ENCODE measurements at places on chromosomes 4 and X.

GRCh38 chr4:8155048-8155447, 3.6 kb downstream of the ABLIM2 start:
- DNase-seq: no peak

- DNase-seq: no peak
Measured at GRCh38 chrX:84155938-84156337, 32.1 kb downstream of the RPS6KA6 start.

GRCh38 chr4:168743131-168743530, 246.3 kb downstream of the PALLD start:
- no peak for DNase-seq

- no peak for DNase-seq
Measured at GRCh38 chr4:184816962-184817361, 8.8 kb downstream of the ACSL1 start.

- DNase-seq: no peak
Measured at GRCh38 chrX:97027384-97027922, 143.7 kb downstream of the RPA4 start.

GRCh38 chrX:153406903-153407302, 4.4 kb upstream of the ZFP92 start:
- DNase-seq: no peak

DNA sequence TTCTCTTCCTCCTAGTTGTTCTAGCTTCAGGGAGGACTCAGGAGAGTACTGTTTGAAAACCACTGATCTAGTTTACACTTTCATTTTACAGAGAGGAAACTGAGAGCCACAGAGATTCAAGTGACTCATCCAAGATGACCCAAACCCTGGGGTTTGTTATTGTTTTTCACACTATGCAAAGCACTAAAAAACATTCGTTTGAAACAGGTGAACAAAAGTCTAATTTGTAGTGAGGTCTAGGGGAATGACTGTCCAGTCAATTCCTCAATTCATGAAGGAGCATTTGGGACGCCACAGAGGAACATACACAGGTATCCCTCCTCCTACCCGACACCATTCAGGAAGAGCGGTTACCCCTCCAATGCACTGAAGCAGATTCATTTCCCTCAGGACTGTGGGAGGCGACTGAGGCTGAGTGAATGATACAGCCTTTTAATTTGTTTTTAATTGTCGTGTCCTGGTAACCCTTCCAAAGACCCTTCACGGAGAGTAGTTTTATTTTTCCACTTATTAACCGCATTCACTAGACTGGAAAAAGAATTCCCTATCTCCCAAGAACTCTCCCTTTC, 30.3 kb downstream of the TLR10 start:
- no peak for DNase-seq

GRCh38 chr4:112279882-112280315, 5.8 kb downstream of the TIFA start:
- no peak for DNase-seq

DNA sequence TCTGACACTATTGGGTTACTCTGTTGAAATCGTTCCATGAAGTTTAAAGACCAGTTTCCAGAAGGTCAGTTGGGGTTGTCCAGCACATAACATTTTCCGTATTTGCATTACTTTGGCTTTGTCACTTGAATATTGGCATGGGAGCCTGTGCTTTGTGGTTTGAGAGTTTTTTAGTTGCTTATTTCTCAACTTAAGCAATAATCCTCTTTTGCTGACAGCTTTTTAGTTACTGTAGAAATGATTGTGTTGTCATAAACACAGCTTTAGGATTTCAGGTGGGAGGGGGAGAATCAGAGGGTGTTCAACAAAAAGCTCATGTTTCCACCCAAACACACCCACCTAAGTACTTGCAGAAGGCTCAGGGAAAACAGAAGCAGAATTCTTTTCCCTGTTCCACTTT, 210.7 kb upstream of the TLL1 start:
- DNase-seq: no peak

- DNase-seq: no peak
Measured at GRCh38 chr4:38570647-38571276, 93.2 kb upstream of the KLF3 start.

GRCh38 chr4:2944091-2944482, 19.1 kb downstream of the NOP14 start:
- no peak for DNase-seq

DNA sequence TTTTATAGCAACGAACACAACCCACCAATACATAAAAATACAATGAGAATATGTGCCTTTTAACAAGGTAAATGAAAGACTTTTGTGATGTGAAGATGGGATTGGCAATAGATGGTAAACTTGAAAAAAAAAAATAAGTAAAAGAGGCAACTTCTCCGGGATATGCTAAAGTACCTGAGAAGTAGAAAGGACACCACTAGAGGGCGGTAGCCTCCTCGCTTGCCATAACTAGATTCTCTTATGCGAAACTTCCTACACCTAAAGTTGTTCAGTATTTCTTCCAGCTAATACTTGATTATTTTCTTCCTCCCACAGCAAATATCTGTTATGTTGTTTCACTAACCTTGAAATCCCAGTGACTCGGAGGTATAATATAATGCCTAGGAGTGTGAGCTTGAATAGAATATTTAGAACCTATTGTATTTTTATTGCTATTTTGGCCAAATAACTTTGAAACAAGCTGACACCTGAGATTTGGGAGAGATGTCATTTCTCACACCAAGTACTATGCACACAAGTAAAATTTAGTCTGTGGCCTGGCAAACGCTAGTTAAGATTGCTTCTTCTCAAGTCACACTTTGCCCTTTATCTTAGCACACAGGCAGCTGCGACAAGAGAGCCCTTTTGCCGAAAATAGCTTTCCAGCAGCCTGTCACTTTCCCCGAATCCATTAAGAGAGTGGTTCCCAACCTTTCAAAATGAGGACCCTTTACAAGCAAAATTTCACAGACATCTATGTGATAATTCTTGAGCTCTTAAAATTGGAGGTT, 44.9 kb upstream of the PDLIM5 start:
- DNase-seq: peak; percentile 94

DNA sequence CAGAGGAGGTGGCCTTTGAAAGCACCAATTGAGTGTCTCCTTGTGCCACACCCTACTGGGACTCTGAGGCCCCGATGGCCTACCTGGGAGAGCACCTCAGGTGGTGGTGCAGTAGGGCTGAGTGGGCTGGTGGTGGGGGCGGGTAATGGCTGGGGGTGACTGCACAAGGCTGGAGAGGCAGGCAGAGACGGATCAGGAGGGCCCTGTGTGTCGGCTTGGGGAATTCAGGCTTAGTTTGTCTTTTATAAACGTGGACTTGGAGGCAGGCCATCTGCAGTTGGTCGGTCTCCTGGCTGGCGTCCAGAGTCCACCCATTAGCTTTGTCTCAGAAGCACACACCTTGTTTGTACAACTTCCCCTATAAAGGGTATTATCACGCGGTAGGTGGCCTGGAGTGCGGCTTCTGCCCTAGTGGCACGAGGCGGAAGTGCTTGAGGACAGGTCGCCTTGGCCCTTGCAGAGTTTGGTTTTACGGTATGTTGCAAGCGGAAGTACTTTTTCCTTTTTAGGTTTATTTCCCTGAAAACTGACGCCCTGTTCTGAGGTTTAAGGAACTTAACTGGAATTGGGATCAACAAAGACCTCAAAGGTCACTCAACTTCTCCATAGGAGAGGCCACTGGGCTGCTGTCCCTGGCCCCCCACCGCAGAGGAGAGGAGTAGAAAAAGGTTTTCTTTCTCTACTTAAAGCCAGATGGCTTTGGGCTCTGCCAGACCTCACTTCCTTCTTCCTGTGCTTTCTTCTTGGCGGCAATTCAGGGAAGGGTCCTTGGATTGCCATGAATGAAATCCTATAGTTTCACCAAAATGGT, 8.0 kb downstream of the TBC1D14 start:
- peak; percentile 96 for DNase-seq

- DNase-seq: peak; percentile 51
Measured at GRCh38 chr4:161486461-161486860, 677.3 kb downstream of the FSTL5 start.

DNA sequence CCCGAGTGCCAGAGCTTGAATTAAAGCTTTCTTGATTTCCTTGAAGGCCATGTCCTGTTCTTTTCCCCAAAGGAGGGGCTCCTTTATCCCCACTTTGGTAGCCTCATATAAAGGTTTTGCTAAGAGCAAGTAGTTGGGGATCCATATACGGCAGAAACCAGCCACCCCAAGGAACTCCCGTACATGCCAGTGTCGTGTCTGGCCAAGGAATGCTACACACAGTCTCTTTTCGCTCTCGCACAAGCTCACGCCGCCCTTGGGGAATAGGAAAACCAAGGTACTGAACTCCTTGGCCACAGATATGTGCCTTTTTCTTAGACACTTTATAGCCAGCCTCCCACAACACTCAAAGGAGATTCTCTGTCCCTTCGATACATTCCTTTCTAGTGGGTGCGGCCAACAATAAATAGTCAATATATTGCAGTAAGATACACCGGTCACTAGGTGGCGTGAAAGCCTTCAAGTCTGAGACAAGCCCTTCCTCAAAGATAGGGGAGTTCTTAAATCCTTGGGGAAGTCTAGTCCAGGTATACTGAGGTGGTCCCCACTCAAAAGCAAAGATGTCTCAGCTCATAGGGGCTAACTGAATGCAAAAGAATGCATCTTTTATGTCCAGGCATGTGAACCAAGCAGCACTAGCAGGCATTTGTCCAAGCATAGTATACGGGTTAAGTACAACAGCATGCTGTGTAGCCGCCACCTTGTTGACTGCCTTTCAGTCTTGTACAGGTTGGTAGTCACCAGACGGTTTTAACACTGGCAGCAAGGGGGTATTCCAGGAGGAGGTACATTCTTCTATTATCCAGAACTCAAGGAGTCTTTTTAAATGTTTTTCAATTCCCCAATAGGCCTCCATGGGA, 57.8 kb upstream of the XAGE1B start:
- DNase-seq: peak; percentile 69

DNA sequence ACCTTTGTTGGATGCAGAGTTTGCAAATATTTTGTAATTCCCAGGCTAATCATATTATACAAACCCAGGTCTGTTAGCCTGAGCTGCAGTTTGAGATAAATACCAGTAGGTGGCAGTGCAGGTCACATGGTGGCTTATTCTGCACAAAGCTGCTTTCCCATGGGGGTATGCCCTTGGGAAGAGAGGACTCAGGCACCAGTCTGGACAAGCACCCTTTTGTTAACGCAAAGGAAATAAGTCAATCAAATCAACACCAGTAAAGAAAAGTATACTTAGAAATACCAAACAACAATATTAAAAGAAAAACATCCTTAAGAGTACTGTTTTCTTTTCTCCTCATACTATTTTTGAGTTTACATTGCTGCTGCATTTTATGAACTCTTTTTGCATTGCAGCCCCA, 389.0 kb upstream of the ZFP42 start:
- peak; percentile 55 for DNase-seq

DNA sequence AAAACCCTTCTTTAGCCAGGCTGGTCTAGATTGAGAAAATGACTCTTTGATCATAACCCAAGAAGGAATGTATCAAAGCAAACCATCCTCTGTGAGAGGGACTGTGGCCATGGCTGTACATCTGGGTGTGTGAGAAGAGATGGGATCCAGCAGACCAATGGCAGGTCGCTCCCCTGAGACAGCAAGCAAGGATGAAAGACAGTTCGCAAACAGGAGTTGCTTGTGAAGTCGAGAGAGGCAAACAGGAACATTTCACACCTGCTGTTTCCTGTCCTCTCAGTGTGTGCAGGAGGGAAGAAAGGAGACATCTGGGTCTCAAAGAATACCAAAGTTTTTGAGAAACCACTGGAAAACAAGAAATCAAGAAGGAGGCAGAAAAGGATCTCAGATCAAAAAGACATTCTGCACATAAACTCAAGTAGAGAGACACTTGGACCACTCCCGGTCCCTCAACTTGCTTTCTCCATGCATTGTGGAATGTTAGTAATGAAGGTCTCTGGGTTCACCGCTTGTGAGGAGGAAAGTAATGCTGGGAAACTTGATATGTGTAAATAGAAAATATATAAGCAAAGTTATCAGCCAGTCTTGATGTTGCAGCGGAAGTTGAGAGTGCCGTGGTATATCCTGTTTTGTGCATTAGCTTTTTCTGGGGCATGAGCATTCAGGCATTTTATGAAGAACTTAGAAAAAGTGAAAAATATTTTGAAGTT, 327.5 kb downstream of the BMPR1B start:
- DNase-seq: no peak

GRCh38 chrX:19595043-19595677, 79.9 kb upstream of the MAP3K15 start:
- DNase-seq: no peak

- DNase-seq: no peak
Measured at GRCh38 chrX:54484666-54485065, 11.4 kb downstream of the FGD1 start.

DNA sequence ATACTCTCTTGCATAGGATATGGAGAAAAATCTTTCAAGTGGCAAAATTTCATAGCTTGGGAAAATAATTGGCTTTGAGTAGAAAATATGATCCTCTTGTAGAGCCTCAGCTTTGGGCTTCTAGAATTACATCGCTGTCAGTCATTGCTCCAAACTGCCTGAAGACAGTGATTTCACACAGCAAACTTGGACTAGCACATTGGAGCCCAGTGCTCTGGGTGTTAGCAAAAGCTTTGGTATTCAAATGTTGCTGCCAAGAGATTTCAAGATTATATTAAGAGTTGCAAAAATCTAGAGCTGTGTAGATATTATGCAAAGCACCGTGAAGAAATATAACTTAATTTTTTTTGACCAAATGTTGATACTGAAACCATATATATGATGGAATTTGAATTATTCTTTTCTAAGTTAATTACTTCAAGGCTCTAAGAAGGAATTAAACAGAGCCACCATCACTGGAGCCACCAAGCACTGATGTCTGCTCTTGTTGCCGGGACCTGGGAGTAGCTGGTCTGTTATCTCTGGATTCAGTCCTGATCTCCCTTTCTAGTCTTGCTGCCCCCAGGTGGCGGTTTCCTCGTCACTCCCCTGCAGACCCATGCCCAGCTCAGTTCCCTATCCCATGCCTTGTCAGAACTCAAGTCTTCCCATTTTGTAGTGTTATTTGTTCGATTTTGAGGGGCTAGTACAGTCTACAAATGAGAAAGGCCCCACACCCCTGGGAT, 260.7 kb upstream of the SFRP2 start:
- peak; percentile 2 for DNase-seq

- no peak for DNase-seq
Measured at GRCh38 chr4:48725414-48725813, 54.7 kb downstream of the FRYL start.

GRCh38 chr4:181962321-181962720, 280.9 kb upstream of the TENM3 start:
- no peak for DNase-seq

DNA sequence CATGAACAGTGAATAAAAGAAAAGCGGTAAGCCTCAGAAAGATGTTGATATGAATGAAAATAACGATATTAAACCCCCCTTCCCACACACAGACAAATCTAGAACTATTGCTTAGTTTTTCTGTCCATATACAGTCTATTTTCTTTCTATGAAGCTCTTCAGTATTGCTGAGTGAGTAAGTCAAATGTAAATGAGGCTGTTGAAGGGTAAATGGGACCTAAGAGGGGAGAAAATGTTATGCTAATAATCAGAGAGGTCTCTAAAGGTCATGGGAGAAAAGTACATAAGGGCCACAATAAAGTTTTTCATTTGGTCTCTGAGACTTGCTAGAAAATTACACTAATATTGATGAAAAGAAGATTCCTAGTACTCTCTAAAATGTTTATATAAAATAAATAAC, 56.2 kb downstream of the PABPC4L start:
- DNase-seq: no peak
